COLO829 (cell line): ENCODE measurements at places on chromosomes 13 and 19.

DNA sequence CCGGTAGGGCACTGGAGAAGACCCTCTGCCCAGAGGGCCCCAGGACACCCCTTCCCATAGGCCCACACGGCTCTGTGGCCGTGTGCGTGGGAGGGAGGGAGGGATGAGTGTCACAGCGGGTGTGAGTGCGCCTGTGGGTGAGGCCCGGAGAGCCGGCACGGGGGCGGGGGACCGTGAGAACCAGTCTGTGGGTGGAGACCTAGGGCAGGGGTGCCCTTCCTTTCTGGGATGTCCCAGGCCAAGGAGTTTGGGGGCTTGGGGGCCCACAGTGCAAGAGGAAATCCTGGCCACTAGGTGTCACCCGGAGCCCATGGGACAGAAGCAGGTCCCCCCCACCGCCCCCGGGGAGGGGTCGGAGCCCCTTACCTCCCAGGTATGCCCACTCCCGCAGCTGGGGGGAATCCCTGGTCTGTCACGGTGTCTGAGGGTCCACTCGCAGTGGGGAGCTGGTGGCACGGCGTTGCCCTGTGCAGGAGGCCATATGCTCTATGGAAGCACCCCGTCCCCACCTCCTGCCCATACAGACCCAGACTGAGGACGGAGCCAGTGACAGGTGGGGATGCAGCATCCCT lies 16.0 kb upstream of the SLC7A10 start:
- no peak for DNase-seq

GRCh38 chr13:64910096-64910495 lies 2320.0 kb downstream of the PCDH9 start:
- no peak for DNase-seq

GRCh38 chr13:58633226-58633625 lies 1001.7 kb downstream of the PCDH17 start:
- DNase-seq, result no peak

DNA sequence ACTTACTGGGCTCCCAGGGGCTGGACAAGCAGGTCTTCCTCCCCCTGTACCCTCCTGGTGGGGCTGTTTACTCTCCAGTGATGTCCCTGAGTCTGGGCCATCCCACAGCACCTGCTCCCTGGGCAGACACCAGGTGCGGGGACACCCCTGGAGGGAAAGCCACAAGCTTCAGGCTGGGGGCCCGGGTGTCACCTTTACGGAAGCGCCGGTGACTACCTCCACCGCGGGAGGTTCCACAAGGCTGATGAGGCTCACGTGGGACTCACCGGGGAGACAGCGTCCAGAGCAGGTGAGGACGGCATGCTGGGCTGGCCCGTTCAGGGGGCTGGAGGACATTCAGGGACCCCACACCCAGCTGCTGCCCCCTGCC lies 24.9 kb downstream of the NFILZ start:
- DNase-seq, result no peak

GRCh38 chr19:309206-309565 lies 18.0 kb upstream of the PLPP2 start:
- no peak for DNase-seq

GRCh38 chr19:362683-363082 lies 18.1 kb upstream of the MIER2 start:
- DNase-seq, result no peak

DNA sequence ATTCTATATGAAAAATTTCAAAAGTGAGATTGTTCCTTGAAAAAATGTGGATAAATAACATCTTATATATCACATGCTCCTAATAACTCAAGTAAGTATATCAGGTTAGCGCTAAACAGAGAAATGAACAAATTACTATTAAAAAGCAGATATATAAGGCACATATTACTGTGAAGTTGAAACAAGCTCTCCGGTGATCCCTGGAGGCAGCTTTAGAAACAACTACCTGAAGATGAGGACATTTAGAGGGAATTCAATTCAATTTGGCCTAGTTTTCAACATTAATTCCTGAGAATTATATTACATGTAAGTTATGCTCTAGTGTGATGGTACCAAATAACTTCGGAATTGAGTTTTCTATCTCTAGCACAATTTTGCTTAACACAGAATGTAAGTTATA lies 1373.6 kb upstream of the SPRY2 start:
- DNase-seq, result no peak
